Stomach (tissue), 19 donors: ENCODE measurements at places on chromosomes 4 and X. TPM values are rescaled to one million over a fixed set of nuclear protein-coding genes. Genes with fewer than 3 reads are reported as not detected.

GATB gene
- 10.8 TPM for polyA plus RNA-seq

FAM47A gene
- not detected for polyA plus RNA-seq

SPANXN4 gene
- polyA plus RNA-seq = not detected

CFI gene
- 2.0 TPM for polyA plus RNA-seq

SAGE1 gene
- polyA plus RNA-seq = not detected
